GM10248 (cell line): ENCODE measurements at places on chromosomes 1 and 21.
A peak's percentile ranks its signal among the peaks of the same experiment; 100 is the strongest.

DNA sequence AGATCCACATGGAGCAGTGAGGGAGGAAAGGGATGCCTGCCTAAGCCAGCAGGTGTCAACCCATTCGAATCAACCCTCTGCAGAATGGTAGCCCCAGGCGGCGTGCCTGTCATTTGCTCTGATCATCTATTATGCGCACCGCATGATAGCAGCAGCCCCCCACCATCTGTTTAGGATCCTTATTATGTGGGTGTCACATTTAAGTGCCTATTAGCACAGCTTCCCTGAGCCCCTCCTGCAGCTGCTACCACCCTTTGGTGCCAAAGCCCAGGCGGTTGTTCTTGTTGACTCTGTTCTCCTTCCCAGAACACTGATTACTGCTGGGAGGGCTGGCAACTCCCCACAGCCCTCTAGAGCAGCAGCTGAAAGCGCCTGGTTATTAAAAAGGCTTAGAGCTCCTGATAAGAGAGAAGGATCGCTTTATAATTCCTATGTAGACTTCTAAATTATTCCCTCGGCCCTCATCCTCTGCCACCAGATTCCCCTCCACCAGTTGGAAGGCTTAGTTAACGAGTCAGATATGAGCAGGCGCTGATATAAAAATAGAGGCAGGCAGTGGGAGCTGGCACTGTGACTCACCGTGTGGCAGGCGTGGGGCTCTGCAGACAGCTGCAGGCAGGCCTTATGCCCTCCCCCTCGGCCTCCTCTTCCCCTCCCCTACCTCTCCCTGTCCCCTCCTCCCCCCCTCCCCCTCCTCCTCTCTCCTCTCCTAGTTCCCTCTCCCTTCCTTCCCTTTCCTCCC, 23.0 kb downstream of the ACTA1 start:
- DNase-seq, result no peak

DNA sequence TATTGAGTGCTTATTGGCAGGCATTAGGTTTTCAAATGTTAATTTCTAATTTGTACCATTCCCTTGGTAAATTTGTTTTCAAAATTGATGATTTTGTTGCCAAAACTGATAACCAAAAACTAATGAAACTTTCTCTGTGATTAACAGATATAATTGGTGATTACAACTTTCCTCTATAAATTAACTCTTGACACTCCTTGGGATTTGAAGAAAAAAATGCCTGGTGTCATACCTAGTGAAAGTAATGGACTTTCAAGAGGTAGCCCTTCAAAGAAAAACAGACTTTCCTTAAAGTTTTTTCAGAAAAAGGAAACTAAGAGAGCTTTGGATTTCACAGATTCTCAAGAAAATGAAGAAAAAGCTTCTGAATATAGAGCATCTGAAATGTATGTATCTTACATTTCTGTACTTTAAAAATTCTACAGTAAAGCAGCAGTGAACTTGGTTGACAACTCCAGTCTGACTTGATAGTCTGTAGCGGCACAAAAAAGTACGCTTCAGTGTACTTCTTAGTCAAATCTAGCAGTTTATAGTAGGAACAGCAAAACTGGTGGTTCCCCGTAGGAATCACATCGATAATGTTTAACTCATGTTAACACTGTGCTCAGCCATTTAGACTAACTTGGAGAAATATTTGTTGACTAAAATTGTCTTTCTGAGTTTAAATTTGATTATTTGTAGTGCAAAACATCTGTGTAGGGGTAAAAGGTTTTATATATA, 3.0 kb downstream of the USP1 start:
- peak; percentile 49 for DNase-seq

DNA sequence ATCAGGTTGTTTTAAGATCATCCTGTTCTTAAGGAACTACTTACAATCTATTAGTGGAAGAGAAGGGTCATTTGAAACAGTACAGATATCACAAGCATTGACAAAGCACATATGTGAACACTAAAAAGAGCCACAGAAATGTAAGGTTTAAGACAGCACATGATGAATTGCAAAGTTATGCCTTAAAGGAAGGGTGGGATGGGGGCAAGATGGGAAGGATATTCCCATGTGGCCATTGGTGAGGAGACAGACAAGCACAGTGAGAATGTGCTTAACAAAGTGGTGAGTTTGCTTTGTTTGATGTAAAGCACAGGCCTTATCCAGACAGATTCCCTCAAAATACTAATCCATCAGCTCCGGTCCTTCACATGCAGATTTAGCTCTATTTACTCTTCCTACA, 151.6 kb upstream of the IVNS1ABP start:
- no peak for DNase-seq

DNA sequence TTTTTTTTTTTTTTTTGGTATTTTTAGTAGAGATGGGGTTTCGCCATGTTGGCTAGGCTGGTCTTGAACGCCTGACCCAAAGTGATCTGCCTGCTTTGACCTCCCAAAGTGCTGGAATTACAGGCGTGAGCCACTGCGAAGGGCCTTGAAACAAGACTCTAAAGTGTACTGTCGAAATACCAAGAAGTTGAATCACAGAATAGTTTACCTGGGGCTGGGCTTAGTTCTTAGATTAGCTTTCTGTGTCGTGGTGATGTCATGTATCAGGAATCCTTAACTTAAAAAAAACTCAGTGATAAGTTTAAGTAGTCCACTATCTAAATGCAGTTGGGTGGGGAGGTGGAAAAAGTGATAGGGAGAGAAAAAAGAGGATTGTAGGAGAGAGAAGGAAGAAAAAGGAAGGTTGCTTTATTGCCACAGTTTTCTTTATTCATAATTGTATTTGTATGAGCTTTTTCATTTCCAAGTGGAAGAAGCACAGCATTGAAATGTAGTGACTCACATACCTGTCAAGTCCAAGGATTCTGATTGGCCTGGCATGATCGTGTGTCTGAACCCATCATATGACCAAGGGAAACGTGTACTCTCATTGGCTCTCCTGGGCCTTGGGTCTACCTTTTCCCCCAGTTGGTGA, 13.4 kb downstream of the ITSN1 start:
- DNase-seq, result no peak

- no peak for DNase-seq
Observed at GRCh38 chr1:56255516-56256152, 323.7 kb downstream of the PLPP3 start.

DNA sequence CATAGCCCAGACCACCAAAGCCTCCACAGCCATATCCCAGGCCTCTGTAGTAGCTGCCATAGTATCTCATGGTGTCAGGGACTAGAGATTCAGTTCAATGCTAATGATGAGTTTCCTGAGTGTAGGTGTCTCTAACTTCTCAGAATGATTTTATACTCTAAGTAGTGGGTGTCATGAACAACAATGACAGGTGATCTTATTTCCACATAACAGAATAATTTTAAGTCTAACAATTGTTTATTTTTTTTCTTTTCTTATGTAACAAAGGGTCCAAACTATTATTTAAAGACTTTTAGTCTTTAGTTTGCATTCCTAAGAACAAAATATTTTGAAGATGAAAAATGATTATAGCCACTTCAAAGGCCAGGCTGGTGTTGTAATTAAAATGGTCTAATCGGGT, at the start of gene KRTAP19-6:
TSS of gene KRTAP19-6 (minus strand) at position 101 of the 400 bp plus-strand sequence. CDS start at position 70, 31 bp downstream.
- DNase-seq, result no peak

DNA sequence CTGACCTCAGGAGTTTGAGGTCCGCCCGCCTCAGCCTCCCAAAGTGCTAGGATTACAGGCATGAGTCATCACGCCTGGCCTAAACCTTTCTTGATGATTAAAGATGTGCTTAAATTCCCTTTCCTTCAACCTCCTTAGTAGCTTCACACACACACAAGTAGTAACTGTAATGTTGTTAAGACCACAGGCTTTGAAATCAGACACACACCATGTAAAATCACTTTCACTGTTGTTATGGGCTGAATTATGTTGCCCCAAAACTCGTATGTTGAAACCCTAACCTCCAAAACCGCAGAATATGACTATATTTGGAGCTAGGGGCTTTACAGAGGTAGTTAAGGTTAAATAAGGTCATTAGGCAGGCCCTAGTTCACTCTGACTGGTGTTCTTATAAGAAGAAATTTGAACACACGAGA, 180.2 kb downstream of the NR5A2 start:
- DNase-seq, result peak; percentile 21

- DNase-seq, result no peak
Observed at GRCh38 chr1:234108921-234109320, 204.4 kb downstream of the SLC35F3 start.

- no peak for DNase-seq
Observed at GRCh38 chr1:7265771-7266371, 480.6 kb downstream of the CAMTA1 start.

- DNase-seq, result no peak
Observed at GRCh38 chr1:227891223-227891954, 56.3 kb downstream of the WNT9A start.

GRCh38 chr1:189693140-189693539, 784.5 kb downstream of the BRINP3 start:
- no peak for DNase-seq

GRCh38 chr1:234606784-234607108, 3.2 kb downstream of the IRF2BP2 start:
- no peak for DNase-seq

DNA sequence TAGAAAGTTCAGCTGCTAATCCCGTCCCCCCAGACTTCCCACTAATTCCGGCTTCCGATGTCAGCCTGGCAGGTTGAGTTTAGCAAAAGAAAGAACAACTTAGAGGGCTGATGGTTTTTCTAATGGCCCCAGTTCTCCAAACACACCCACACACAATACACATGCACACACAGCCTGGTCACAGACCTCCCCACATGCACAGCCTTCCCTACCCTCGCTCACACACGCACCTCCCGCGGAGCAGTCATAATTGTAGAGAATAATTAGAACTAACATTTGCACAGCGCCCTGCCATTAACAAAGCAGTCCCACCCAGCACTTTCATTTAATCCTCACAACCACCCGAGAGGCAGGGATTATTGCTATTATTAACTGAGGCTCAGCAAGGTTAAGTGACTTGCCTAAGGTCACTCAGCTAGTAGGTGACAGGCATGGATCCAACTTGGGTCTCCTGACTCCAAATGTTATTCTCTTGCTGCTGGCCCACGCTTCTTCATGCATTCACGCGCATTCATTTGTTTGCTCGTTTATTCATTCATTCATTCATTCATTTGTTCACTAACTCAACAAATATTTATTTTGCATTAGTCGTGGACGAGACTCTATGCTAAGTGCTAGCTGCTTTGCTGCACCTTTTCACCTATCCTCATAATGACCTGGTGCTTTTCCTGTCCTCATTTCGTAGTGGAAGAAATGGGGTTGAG, 274.9 kb downstream of the FOXD2 start:
- DNase-seq, result no peak

- no peak for DNase-seq
Observed at GRCh38 chr1:89254658-89255287, 17.9 kb downstream of the GBP5 start.

DNA sequence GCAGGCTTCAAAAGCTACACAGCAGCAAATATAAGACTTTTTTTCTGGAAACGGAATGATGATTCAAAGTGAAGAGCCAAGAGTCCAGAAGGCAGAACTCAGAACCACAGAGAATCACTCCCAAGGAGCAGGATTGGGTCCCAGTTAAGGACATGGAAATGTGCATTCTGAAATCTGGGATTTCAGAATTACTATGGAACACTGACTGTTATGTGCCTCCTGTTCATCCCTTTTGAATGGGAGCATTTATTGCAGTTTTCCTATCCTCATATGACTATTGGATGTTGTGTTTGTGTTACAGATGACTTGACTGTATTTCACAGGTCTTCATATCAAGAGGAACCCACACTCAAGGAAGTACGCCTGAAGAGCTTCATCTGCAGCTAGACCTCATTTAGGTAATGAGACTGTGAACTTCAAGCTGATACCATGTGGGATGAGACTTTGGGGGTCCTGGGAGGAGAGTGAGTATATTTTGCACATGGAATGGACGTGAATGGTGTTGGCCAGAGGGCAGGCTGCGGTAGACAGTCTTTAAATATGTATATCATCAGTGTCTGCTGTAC, 17.1 kb upstream of the CAP1 start:
- no peak for DNase-seq

DNA sequence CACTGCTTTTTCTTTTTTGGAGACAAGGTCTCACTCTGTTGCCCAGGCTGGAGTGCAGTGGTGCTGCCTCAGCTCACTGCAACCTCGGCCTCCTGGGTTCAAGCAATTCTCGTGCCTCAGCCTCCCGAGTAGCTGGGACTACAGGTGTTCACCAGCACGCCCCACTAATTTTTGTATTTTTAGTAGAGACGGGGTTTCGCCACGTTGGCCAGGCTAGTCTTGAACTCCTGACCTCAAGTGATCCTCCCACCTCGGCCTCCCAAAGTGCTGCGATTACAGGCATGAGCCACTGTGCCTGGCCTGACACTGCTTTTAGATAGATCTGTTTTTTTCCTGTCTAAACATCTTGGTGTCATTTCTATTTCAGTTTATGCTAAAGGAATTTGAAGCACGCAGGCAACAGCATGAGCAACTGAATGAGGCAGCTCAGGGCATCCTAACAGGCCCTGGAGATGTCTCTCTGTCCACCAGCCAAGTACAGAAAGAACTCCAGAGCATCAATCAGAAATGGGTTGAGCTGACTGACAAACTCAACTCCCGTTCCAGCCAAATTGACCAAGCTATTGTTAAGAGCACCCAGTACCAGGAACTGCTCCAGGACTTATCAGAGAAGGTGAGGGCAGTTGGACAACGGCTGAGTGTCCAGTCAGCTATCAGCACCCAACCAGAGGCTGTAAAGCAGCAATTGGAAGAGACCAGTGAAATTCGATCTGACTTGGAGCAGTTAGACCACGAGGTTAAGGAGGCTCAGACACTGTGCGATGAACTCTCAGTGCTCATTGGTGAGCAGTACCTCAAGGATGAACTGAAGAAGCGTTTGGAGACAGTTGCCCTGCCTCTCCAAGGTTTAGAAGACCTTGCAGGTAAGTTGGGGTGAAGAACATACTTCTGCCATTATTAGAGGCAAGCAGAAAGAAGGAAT, 106.1 kb upstream of the BMP8A start:
- DNase-seq, result no peak

DNA sequence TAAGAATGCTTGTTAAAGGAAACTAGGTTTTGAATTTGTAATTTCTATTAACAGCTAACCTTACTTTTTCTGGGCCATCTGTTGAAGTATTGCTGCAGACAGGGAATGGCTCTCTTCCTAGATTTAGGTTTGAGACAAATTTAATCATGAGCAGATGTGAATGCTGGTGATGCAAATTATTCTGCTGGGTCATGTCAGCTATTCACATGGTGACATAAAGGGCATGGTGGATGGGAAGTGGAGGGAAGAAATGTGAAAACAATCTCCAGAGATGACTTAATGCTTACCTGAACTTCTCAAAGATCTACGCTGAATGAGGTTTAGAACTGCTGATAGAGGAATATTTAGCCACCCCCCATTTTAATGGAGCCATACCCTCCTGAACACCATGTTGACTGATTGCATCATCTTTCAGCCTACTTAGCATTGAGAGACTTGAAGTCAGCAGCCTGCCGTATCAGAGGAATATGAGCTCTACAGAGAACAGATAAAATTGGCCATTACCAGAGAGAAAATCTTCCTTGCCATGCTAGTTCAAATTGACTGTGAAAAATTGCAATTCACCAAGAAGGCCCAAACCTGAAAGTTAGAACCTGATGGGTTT, 138.8 kb downstream of the HHAT start:
- DNase-seq, result no peak

- no peak for DNase-seq
Observed at GRCh38 chr1:207342332-207342731, 20.9 kb downstream of the CD55 start.

- no peak for DNase-seq
Observed at GRCh38 chr1:227547310-227548118, 15.8 kb upstream of the ZNF678 start.

GRCh38 chr21:44972301-44972814, 32.5 kb downstream of the SLX9 start:
- DNase-seq, result no peak
